Stimulated activated CD4-positive, alpha-beta T cell treated with anti-CD3 and anti-CD28 coated beads, Interleukin-4, amount 100 ng/mL, for 24 hours (primary cell): ENCODE measurements at places on chromosomes 3 and 15.
A peak's percentile ranks its signal among the peaks of the same experiment; 100 is the strongest.

GRCh38 chr15:31031471-31032067, 40.1 kb upstream of the MTMR10 start:
- no peak for DNase-seq

DNA sequence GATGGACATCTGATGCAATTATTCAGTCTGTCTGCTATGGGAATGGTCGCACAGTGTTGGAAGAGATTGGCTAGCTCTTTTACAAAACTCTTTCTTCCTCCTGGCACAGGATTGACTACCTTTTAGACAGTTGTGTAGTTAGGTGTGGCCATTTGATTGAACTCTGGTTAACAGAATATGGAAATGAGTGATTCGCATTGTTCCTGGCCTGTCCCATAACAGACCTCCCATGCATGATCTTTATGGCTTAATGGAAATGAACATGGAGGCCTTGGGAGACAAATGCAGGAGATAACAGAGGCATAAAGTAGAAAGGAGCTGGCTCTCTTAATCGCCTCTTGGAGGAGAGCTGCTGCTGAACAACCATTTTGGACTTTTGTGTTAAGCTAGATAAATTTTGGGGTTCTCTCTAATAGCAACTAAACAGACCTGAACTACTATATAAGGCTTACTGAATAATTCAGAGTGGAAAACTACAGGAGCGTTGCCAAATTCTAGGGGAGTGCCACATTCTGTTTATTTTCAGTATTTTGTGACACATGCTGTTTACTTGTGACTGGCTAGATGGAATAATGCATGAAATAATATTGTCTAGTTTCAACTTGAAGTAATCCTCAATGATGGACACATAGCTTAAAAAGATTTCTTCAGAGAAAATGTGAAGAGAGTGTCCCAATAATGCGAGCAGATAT, 357.7 kb upstream of the SGO1 start:
- no peak for DNase-seq

DNA sequence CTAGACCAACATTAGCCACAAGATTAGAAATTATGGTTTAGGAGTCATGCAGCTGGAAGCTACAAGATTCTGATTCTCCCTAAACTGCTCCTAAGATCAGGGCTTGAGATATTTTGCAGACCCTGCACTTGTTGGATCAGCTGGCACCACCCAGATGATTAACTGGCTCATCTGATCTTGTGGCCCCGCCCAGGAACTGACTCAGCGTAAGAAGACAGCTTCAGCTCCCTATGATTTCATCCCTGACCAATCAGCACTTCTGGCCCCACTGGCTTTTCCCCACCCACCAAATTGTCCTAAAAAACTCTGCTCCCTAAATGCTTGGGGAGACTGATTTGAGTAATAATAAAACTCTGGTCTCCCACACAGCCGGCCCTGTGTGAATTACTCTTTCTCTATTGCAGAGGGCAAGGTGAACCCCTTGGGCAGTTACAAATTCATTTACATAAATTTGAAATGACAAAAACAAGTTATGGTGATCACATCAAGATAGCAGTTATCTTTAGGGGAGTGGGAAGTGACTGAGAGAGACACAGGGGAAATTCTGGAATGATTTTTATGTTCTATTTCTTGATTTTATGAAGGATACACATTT, 76.5 kb downstream of the CD200R1L start:
- DNase-seq, result peak; percentile 57

- DNase-seq, result no peak
Measured at GRCh38 chr15:25812845-25813244, 50.3 kb downstream of the ATP10A start.

DNA sequence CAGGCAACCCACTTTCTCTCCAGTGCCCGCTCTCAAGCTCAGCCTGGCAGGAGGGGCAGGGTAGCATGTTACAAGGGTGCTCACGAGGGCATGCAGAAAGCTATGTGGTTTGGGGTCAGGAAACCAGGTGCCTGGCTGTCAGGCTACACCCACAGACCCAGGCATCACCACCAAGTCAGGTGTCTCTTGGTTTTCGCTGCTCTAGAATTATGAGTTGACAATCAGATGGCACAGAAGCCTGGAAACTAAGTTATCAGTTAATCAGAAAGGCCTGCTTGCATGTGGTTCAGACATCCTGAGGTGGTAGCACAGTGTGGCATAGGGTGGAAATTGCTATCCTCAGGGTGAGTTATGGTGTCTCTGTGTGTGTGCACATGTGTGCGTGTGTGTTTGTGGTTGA, 16.2 kb upstream of the CCR9 start:
- peak; percentile 55 for DNase-seq

DNA sequence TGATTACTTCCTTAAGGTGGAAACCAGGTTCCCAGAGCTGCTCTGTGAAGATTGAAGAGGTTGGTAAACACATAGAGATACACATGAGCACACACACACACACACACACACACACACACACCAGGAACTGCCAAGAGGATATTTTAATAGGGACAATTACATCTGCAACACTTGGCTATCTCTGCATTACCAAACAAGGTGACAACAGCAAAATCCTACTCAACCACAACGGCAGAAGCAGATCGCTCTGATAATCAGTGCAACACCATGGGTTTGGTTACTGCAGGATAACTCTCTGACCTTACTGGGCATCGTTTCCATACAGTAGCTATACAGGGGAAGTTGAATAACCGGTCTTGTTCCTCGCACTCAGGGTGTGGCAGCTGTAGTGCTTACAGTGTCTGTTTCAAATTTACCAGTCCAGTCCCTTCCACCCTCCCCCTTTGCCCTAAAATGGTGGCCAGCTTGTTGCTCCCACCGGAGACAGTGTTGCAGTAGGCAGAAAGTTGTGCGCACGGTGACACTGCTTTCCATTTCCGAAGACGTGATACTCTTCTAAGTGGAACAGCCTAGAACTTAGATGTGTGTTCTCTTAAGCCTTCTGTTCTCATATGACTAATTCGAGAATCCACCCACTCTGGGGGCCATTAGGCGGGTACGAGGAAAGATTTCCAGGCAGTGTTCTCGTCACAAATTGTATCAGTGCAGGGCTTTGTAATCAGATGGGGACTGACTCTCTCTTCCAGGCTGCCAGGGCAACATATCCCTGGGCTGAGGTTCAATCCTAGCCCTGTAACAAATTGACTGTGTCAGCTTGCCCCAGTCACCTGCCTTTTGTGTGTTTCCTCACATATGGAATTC, 176.2 kb downstream of the P3H2 start:
- DNase-seq, result no peak
